ENCODE measurements at places on chromosomes 12 and 14. TPM values are rescaled to one million over a fixed set of nuclear protein-coding genes. Genes with fewer than 3 reads are reported as not detected.

TEX52 gene
- total RNA-seq: not detected

C14orf180 gene
- total RNA-seq: not detected

DNA sequence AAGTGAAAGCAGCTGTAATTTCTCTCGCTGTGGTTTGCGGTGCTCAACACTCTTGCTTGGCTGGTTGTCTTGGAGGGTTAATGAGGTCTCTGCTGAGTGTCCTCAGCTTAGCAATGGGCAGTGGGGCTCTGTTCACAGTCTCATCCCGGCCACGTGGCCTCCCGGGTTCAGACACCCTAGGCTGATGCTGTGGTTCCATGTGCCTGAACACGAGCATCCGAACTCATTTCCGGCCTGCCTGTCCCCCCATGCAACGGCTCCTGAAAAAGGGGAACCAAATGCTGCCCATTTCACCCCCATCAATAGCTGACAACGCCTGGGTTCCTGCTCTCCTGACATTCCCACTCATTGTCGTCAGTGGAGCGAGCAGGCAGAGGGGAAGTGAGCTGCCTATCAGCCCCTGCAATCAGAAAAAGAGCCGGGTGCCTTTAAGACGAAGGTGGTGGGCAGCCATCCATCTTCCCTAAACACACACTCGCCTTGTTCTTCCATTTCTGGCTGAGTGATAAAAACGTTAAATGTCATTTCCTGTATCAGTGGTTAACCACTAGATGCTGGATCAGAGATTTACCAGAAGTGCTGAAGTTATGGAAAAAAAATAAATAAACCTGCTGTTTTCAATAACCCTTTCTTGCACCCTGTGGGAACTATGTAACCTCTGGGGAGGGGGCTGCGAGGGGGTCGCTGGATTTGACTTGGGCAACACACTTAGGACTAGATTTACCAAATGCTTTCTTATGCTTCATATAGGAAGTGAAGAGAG is 60.3 kb upstream of the BCL2L14 start:
- peak; percentile 22 for DNase-seq

DNA sequence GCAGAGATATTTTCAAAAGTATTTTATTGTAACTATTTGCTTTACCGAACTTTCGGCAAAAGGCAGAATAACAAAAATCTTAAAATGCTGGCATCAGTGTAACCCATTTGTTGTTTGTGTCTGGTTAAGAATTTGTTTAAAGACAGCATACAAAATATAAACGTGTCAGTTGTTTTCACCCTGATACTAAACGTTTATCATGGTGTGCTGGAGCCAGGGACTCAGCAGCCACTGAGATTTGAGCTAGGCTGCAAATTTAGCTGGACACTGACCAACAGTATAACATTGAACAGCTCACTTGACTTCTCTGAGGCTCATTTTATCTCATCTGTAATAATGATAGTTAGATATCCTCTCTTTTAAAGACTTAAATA is 183.7 kb downstream of the TMTC3 start:
- DNase-seq: no peak

All from CD8-positive, alpha-beta memory T cell (primary cell).